Islet precursor cell (in vitro differentiated cells): ENCODE measurements at places on chromosomes 2 and 18.
A peak's percentile ranks its signal among the peaks of the same experiment; 100 is the strongest.

- DNase-seq, result no peak
Measured at GRCh38 chr18:3248062-3248657, 559 bp downstream of the MYL12A start.

DNA sequence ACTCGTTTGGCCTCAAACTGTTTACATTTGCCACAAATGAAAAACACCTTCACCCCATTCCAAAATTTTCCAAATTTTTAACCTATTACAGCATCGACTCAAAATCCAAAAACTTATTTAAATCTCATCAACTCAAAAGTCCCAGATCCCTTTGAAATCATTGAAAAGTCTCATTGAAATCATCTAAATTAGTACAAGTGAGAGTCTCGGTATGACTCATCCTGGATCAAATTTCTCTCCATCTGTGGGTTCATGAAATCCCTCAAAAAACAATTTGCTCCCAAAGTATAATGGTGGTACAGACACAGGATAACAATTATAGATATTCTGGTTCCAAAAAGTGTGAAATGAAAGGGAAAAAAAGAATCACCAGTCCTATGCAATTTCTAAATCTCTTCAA is 65.1 kb downstream of the LRP1B start:
- DNase-seq, result no peak

GRCh38 chr2:219856602-219857001 is 229.2 kb downstream of the SLC4A3 start:
- DNase-seq, result no peak

DNA sequence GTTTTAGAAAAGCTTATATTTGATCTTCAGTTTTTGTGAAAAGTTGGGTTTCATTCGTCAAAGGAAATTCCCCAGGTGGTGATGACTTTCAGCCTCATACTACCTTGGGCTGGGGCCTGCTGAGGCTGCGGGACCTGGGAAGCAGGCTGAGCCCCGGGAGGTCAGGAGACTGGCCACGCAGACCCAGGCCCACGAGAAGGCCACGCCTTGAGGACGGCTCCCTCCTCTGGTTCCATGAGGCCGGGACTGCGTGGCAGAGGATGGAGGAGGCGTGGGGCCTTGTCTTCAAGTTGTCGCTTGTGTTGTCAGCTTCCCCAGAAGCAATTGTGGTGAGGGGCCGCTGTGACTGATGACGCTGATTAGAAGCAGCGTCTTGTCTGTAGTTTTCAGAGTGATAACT is 11.8 kb downstream of the CNDP2 start:
- DNase-seq, result peak; percentile 23

DNA sequence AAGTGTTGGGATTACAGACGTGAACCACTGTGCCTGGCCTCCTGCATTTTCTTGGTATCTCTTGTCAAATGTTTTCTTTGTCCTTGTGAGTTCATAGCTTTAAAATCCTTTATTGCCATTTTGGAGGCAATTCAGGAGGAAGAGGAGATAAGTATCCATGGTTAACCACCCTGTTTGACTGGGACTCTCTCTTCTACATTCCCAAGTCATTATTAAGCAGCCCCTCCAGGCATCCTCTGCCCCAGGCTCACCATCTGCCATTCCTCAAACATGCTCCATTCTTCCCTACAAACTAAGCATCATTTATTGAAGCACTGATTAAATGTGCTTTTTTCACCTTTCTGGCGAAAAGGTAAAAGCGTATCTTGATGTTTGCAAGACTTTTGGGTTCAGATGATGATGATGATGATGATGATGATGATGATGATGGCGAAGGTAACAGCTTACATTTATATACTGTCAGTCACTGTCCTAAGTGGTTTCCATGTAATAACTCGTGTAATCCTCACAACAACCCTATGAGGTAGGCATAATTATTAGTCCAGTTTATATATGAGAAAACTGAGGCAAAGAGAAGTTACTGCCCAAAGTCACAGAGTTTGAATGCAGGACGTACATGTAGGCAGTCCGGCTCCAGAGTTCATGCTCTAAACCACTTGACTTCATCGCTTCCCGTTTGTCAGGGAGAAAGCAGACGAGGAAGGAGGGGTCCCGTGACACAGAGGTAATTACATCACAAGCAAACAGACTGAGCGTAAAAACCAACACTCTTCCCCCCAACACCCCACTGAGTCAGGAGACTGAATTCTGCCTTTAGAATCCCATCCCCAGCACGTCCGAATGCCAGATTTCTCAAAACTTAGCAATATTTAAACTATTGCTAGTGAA is 69.7 kb upstream of the ACKR3 start:
- peak; percentile 75 for DNase-seq

GRCh38 chr2:102758439-102758838 is 3.4 kb upstream of the TMEM182 start:
- no peak for DNase-seq

DNA sequence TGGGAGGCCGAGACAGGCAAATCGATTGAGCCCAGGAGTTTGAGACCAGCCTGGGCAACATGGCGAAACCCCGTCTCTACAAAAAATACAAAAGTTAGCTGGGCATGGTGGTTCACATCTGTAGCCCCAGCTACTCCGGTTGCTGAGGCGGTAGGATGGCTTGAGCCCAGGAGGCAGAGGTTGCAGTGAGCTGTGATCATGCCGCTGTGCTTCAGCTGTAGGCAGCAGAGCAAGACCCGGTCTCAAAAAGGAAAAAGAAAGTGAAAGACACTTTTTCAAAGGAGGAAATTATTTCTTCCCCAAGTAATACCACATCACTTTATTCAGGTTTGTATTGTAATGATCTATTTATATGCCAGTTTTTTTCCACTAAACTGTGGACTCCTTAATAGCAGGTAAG is 35.7 kb upstream of the TAF4B start:
- no peak for DNase-seq

- no peak for DNase-seq
Measured at GRCh38 chr2:45218931-45219339, 209.7 kb upstream of the SIX2 start.

DNA sequence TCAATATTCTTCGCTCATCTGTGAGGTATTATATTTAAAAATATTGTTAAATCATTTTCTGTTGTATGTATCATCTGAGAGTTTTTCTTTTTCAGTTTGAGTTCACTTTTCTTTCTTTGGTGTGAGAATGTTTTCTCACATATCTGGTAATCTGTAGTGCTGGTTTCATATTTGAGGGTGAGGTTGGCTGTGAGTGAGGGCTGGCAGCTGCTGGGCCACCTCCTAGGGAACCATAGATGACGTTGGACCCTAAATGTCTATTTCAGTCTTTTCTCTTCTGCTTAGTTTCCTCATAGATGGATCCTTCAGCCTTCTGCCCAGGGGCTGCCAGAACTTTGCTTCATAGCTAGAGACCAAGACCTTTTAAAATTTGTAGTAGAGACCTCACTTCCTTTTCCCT is 33.5 kb downstream of the MGAT5 start:
- no peak for DNase-seq

DNA sequence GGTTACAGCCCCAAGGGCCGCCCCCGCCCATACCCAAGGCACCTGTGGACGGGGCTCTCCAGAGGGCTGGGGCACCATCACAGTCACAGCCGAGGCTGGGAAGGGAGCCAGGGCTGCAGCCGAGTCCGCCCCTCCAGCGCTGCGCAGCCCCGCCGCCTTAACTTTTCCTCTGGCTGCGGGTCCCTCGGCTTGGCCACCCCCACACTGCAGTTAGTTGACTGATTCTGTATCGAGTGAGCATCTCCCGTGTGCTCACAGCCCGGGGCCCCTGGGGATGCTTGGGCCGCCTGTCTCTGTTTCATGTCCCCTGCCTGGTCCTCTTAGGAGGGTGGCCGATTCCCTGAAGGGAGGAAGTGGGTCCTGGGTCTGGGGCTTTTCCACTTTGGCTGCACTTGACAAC is 33.7 kb downstream of the EMILIN2 start:
- DNase-seq, result peak; percentile 44

DNA sequence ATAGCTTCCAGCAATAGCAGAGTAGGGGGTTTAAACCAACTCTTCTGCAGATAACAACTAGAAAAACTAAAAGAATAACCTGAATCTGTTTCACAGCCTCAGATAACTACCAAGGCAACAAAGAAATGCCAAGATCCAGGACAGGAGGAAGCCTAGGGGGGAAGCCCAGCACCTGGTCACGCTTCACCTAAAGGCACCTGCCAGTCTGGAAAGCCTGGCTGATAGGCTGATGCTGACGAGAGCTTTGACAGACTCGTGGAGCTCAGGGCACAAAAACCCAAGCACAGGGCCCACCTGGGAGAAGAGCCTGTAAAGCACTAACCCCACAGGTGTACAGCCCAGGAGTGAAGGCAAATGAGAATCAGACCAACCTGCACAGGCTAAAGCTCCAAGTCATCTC is 22.6 kb downstream of the EIPR1 start:
- no peak for DNase-seq

- DNase-seq, result no peak
Measured at GRCh38 chr2:108212671-108213070, 27.1 kb upstream of the SULT1C3 start.

- DNase-seq, result no peak
Measured at GRCh38 chr2:44789971-44790721, 151.4 kb upstream of the SIX3 start.

DNA sequence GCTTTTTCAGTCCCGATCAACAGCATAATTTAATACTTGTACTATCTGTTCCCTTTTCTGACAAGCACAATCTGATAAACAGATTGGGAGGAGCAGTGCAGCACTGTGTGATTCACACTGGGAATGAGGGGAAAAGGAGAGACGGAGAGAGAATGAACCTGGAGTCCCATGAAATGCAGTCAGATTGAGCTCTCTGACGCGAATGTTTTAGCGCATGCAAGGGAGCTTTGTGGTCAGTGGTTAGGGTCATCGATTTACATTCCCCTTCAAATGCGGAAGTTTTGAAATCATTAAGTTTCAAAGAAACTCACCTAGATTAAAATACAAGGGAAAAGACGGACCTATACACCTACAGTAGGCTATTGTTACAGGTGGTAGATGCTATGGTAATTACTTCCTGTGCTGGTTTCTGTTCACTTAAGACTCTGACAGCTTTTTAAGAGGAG is 99.6 kb downstream of the KCTD1 start:
- DNase-seq, result no peak

GRCh38 chr18:24914171-24914525 is 437.8 kb downstream of the ZNF521 start:
- DNase-seq, result no peak
